Tongue (tissue), 3 donors: ENCODE measurements at places on chromosomes 5 and 9. TPM values are rescaled to one million over a fixed set of nuclear protein-coding genes. Genes with fewer than 3 reads are reported as not detected.

NR2F1-AS1 gene
- total RNA-seq: 16.7 TPM

DNA sequence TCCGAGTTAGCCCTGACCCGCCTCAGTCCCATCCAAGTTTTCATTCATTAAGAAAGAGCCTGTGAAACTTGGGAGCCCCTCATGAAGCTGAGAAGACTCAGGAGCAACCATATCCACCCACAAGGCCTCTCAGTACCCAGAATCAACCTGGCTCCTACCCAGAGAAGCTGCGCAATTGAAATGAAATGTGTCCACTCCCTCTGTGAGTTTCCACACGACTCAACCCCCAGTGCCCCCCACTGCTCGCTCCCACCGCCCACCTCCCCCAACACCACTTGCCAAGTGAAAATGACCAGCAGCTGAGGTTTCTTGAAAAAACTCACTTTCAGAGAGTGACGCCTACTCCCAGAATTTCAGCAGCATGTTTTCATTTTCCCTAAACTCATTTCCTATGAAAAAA, 104.6 kb downstream of the CDK5RAP2 start:
- peak; percentile 28 for DNase-seq

DNA sequence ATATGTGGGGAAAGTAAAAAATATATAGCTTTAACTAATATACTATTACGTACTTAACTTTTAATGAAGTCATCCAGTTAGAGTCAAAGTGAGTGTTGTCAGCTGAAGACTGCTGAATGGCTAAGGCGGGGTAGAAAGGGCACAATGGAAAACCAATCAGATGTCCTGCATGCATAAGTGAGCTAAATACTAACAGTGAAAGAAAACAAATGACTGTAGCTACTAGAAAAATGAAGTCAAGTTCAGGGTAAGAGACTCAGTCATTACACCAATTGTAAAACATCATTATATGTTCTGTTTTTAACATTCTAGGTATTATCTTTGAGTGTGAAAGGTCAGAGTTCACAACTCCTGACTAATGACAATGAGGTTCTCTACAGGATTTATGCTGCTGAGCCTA, 295.2 kb downstream of the ADGRV1 start:
- DNase-seq: no peak

MYOZ3 gene
- total RNA-seq: 51.5 TPM

GRCh38 chr5:135441919-135442318, 5.2 kb downstream of the DCANP1 start:
- DNase-seq: no peak

DNA sequence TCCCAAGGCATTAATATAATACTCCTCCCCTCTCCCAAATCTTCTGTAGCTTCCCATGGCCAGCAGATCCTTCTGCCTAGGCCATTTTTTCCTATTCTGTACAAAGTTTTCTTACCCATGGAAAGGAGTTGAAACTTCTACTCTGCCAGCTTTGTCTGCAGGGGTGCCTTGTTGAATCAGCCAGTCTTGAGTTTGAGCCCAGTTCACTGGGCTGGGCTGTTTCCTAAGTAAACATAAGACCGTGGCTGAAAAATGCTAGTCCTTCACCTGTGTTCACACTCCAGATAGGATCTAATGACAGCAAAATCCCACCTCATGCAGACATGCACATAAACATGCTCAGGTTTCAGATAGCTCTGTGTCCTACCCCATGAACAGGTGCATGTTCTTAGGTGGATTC, 10.4 kb downstream of the TEX48 start:
- no peak for DNase-seq

DNA sequence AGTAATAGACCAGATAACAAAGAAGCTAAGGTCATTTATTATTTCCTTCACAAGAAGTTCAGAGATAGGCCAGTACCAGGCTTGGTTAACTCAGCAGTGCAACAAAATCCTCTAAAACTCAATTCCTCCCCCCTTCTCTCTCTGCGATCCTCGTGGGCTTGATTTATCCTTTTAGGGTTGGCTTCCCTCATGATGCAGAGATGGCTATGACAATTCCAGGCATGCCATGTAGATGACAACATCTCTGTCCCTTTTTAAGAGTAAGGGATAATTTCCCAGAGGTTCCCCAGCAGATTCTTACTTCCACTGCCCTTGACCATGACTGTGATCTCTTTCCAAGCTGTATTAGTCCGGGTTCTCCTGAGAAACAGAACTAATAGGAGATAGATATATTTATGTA, 28.7 kb upstream of the DAP start:
- DNase-seq: no peak

- no peak for DNase-seq
Observed at GRCh38 chr9:17269799-17270198, 135.0 kb downstream of the CNTLN start.

CDH9 gene
- total RNA-seq: not detected

DNA sequence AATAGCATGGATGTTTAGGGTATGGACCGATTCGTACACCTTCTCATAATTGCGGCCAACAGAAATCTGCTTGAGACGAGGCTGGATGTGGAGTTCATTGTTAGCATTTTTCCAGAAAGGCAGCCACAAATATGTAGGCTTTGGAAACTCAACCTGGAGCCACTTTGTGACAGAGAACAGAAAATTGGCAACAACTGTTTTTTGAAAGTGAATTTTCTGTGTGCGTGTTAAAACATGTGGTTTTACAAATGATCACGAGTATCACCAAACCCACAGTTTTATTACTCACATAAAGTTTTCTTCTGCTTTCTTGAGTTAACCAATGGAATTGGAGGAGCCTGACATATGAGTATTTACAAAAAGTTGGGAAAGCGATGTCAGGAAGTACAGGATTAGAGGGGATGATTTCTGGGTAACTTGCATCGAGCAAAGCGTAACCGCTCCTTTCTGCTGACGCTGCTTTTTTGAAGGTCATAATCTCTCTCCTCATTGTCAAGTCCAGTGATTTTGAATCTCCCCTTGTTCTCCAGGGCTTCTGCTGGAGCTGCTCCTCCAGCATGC, 138.5 kb upstream of the TAF11L2 start:
- DNase-seq: peak; percentile 68

DNA sequence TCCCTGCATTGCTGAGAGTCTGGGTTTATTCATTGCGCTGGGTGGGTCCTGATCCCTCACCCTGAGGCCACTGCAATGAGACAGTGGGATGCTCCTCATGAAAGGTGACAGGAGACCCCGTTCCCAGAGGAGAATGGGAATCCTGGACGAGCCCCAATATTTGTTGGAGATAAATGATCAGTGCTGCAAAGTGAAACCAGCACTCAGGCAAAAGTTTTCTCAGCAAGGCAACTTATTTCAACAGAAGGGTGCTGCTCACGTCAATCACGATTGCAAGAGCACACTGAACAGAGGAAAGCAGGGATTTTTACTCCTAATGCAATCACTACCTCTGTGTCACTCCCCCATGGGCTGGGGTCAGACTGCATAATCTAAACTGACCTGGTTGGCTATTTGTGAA, 110.2 kb upstream of the MAMDC2 start:
- DNase-seq: no peak

HAVCR2 gene
- 2.8 TPM for total RNA-seq

DNA sequence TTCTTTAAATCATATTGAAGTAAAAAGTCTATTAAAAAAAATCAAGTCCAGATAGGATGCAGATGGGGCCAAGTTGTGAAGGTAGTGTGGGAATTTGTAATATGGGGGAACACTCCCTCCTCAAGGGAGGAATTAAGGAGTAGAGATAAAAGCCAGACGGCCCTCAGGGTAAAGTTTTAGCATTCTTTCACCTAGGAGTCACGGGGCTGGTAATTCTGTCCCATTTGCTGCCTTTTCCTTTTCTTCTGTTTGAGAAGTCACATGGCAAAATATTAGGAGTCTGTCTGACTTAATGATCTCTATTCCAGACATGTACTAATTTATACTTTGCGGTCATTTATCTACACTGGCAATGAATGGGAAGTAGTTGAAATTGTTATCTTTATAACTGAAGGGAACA, 61.9 kb downstream of the SNX24 start:
- no peak for DNase-seq

DNA sequence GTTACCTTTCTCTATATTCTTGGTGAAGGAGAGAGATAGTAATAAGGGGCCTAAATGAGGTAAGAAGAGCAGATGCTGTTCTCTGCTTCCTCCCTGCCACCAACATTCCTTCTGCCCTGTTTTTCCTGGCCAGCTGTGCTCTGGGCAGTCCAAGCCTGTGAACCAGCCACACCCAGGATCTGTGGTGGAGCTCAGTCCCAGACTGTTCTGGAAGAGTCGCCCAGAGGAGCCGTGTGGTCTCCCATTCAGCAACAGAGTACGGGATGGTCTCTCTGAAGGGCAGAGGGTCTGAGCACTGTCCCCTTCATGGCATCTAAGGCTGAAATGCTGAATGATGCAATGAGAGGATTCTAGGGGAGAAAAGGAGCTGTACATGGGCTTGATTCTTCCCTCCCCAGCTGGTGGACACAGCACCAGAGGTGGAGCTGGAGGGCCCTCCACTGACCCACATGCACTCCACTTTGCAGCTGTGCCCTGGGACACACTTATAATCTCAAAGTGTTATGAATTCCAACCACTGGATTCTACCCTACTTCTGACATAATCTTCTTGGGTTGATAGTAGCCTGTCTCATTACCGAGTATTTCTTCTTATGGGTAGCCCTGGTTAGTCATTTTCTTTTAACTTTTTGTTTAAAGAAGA, 70.8 kb upstream of the RPS23 start:
- DNase-seq: peak; percentile 64

GRCh38 chr5:32018476-32019436, 155.4 kb downstream of the GOLPH3 start:
- peak; percentile 24 for DNase-seq

- DNase-seq: no peak
Observed at GRCh38 chr9:132770770-132771310, 100.6 kb downstream of the GTF3C4 start.

JAK2 gene
- 25.2 TPM for total RNA-seq

DNA sequence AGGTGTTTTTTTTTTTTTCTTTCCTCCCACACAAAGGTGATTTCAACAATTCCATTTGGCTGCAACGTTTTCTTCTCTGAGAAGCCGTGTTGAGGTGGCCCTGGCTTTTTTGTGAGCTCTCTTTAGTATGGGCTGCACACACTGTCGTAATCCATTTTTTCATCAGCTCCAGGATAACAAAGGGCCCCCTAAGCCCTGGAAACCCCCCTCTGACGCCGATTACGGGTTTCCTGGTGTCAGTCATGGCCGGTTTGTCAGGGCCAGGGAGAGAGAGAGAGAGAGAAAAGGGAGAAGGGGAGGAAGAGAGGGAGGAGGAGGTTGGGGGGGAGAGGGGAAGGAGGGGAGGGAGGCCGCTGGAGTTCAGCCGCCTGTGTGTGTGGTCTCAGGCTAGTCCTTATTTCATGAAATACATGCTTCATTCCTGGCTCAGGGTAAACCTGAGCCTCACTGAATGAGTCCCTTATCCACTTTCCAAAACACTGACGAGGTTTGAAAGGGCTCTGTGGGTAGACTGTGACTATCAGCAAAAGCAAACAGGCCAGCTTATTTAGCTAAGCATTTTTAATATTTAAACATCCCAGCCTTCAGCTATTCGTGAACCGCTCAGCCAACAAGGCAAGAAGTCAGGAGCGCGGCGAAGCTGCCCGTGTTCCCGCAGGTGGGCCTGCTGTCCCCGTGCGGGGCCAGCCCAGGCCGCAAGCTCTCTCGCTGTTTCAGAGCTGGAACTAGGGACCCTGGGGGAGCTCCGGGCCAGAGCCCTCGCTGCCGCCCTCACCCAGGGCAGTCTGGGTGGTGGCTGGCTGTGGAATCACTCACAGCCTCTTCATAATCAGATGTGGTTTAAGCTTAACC, 172.8 kb downstream of the ERCC6L2 start:
- peak; percentile 85 for DNase-seq

- no peak for DNase-seq
Observed at GRCh38 chr9:33101104-33101951, 24.9 kb upstream of the SMU1 start.

DNA sequence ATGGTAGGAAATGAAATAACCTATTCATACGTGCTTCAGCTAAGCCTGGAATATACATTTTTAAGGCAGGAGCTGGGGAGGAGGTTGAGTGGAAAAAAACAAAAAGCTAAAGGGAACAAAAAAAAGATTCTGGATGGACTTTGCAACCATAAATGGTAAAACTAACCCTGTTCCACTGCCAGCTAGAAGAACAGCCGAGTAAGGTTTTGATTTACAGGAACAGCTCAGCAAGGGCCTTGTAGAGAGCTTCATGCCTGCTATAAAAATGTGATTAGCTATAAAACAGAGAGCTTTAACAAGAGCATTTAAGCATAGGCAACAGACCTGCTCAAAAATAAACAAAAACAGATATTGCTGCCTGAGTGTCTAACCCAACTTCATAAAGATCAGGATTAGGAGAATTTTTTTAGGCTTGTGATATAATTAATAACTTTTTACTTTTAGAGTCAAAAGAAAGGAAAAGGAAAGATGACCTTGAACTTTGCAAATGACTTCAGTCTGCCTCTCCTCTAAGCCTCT, 194.8 kb downstream of the FBXL7 start:
- DNase-seq: peak; percentile 43

IRX2 gene
- 1.6 TPM for total RNA-seq

PTAR1 gene
- total RNA-seq: 98.2 TPM

DNA sequence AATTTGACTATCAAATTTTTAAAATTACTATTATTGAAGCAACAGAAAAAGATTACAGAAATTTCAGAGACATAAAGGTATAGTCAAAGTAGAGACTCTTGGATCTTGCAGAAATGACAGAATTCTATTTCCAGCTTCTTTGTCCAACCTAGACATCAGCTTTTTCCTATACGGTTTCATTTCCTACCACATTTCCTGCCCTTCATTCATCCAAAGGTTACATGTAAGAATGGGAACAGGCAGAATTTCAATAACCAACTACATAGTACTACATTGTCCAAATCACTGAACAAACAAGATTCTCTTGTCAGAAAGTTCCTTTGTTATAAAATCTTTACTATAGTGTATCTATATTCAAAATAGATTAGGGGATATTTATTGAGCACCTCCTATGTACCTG, 124.9 kb downstream of the FANCC start:
- no peak for DNase-seq

DNA sequence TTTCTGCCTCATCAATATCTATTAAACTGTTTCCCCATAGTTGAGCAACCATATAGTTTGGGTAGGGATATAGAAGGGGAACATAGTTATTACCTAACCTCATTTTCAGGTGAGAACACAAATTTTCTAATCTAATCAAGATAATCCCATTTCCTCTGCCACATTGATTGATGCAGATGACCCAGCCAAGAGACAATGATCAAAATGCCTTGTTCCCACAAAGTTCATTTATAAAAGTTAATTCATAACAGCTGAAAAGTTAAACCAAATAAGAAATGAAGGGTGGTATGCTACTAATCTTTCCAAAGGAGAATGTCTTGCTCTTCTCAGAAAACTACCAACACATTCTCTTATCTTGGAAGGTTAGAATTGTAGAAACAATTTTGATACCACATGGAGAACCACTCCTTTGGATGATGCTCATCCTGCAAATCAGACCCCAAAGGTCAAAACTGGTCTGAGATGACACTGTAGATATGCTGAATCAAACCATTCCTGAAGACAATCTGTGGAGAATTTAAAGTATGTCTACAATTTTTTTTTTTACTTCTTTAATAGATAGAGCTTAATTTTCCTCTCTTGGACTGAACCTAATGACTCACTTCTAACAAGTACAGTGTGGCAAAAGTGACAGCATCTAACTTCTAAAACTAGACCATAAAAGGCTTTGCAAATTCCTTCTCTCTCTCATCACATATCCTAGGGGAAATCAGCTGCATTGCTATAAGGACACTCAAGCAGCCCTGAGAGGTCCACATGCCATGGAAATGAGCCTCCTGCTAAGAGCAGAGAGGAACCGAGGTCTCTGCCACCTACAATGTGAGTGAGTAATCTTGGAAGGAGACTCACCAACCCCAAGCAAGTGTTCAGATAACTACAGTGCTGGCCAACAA, 586.7 kb upstream of the TUSC1 start:
- DNase-seq: no peak
